ENCODE measurements at places on chromosomes 5 and 9.

GRCh38 chr9:79700607-79701360, 129.0 kb downstream of the TLE4 start:
- no peaks in the 10 kb centered on the region for H3K36me3 ChIP-seq
- no peak overlapping the region for H3K4me3 ChIP-seq
- no peak overlapping the region for H3K27ac ChIP-seq
- no peaks in the 10 kb centered on the region for H3K4me1 ChIP-seq

- H3K36me3 ChIP-seq = no peaks in the 10 kb centered on the region
- H3K27me3 ChIP-seq = peaks cover 15% of the 10 kb centered on the region
- H3K4me1 ChIP-seq = no peaks in the 10 kb centered on the region
- no peak overlapping the region for H3K4me3 ChIP-seq
These were observed 111.6 kb upstream of the IQGAP2 start for GRCh38 chr5:76291305-76292077.

DNA sequence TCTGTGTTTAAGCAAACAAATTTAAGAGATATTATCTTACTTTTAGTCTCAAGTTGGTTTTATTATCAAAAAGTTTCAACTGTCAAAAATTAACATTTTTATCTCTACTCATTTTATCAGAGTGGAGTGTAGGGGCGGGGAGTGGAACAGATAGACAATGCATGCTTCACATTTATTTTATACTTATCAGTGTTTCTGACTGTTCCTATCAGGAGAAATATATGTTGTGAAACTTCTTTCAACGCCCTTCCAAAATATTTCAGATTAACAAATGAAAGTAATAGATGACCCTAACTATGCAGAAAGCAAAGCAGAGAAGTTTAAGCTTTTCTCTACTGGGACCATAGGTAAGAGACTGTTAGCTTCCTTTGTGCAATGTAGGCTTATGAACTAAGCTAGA, 44.9 kb upstream of the MAST4 start:
- no peaks in the 10 kb centered on the region for H3K27me3 ChIP-seq
- no peaks in the 10 kb centered on the region for H3K4me1 ChIP-seq
- no peak overlapping the region for H3K27ac ChIP-seq
- no peak for DNase-seq

DNA sequence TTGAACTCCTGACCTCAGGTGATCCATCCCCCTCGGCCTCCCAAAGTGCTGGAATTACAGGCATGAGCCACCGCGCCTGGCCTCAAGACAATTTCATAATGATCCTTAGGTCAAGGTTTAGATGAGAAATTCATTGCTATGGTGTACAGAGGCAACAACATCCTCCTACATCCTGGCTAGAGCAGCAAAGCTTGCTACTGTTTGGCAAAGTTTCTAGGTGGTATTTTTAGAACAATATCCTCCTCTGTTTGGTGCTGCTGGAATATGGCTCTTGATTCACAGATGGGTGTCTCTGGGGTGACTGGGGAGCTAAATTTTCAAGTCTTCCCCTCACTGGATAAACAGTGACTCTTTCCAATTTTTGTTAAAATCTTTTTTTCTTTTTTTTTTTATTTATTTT, 30.6 kb downstream of the CRHBP start:
- no peak overlapping the region for H3K27ac ChIP-seq
- H3K4me1 ChIP-seq = no peaks in the 10 kb centered on the region
- H3K27me3 ChIP-seq = no peaks in the 10 kb centered on the region
- H3K36me3 ChIP-seq = no peaks in the 10 kb centered on the region

DNA sequence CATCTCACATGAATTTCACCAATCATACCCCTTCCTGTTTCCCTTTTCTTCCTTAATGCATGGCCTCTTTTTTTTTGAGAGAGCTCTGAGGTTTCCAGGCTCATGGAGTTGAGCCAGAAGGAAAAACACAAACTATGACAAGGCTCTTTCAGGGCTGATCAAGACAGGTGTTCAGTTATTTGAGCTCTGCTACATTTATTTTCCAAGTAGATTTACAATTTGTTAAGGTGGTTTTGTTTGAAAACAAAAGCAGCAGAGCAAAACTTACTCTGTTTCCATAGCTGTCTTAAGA, 62.4 kb upstream of the IL7R start:
- no peaks in the 10 kb centered on the region for H3K36me3 ChIP-seq
- no peaks in the 10 kb centered on the region for H3K4me1 ChIP-seq
- no peak for DNase-seq

- no peaks in the 10 kb centered on the region for H3K4me1 ChIP-seq
- H3K27ac ChIP-seq = no peak overlapping the region
- H3K4me3 ChIP-seq = no peak overlapping the region
- H3K27me3 ChIP-seq = no peaks in the 10 kb centered on the region
- peak; percentile 38 for DNase-seq
These were observed 157.1 kb downstream of the ARRDC3 start for GRCh38 chr5:91225848-91226686.

- peak overlapping the region; percentile 5 for H3K27ac ChIP-seq
- no peaks in the 10 kb centered on the region for H3K27me3 ChIP-seq
- DNase-seq = no peak
- no peaks in the 10 kb centered on the region for H3K36me3 ChIP-seq
- no peak overlapping the region for H3K4me3 ChIP-seq
- H3K4me1 ChIP-seq = peaks cover 43% of the 10 kb centered on the region
These were observed 9.8 kb upstream of the ADRA1B start for GRCh38 chr5:159906463-159906862.

GRCh38 chr5:77943851-77944250, 167.7 kb upstream of the TBCA start:
- H3K4me1 ChIP-seq = no peaks in the 10 kb centered on the region
- DNase-seq = no peak
- H3K4me3 ChIP-seq = no peak overlapping the region
- peaks cover 6% of the 10 kb centered on the region for H3K27me3 ChIP-seq
- H3K36me3 ChIP-seq = no peaks in the 10 kb centered on the region
- H3K27ac ChIP-seq = no peak overlapping the region

GRCh38 chr9:33105959-33106358, 29.5 kb upstream of the SMU1 start:
- H3K27me3 ChIP-seq = no peaks in the 10 kb centered on the region
- peaks cover 4% of the 10 kb centered on the region for H3K4me1 ChIP-seq
- no peak overlapping the region for H3K27ac ChIP-seq
- H3K4me3 ChIP-seq = no peak overlapping the region
- H3K36me3 ChIP-seq = no peaks in the 10 kb centered on the region
- no peak for DNase-seq

- H3K4me1 ChIP-seq = no peaks in the 10 kb centered on the region
- H3K36me3 ChIP-seq = no peaks in the 10 kb centered on the region
- no peak for DNase-seq
- H3K4me3 ChIP-seq = no peak overlapping the region
- H3K27me3 ChIP-seq = peaks cover 3% of the 10 kb centered on the region
These were observed 110.7 kb upstream of the IL12B start for GRCh38 chr5:159440968-159441367.

GRCh38 chr9:136020671-136021070, 59.5 kb upstream of the UBAC1 start:
- H3K4me1 ChIP-seq = peaks cover 4% of the 10 kb centered on the region
- H3K27ac ChIP-seq = no peak overlapping the region
- H3K36me3 ChIP-seq = no peaks in the 10 kb centered on the region

- H3K27me3 ChIP-seq = no peaks in the 10 kb centered on the region
- DNase-seq = no peak
- H3K4me3 ChIP-seq = no peak overlapping the region
- H3K4me1 ChIP-seq = no peaks in the 10 kb centered on the region
- no peak overlapping the region for H3K27ac ChIP-seq
These were observed 75.4 kb upstream of the ORM1 start for GRCh38 chr9:114247491-114247890.

Data from Panc1 (cell line).